ENCODE measurements at places on chromosomes 11 and 22.

GRCh38 chr22:20741008-20741633 is 32.8 kb upstream of the SERPIND1 start:
- DNase-seq: no peak

DNA sequence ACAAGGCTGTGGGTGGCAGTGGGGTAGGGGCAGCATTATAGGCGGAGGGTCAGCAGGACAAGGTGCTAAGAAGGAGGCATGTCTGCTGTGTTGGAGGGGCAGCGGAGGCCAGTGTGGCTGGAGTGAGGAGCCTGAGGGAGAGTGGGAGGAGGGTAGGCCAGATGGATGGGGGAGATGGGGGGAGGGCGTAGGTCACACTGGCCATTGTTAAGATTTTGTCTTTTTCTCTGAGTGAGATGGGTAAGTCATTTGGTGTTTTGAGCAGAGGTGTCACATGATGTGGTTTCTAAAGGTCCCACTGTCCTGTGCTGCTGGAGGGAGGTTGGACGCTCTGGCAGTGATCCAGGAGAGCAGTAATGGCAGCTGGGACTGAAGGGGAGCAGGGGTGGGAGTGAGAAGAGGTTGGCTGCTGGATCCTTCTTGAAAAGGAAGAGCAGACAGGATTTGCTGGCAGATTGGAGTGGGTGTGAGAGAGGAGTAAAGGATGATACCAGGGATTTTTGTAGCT is 9.8 kb downstream of the PPP6R3 start:
- no peak for DNase-seq

DNA sequence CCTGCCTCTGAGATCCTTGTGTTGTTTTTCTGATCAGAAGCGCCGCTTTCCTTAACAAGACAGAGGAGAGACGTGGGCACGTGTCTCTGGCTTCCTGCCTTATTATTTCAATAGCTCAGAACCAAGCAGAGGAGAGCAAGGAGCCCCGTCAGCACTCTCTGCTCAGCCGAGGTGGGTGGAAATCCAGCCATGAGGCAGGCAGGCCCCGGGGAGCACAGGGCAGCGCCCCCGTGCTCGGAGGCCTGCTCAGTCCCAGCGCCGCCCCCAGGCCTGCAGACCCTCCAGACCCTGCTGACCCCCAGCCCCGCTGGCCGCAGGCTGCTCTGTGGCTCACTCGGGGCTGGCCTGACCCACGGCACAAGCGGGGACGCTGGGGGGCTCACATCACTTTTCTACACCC is 162.8 kb downstream of the BRD1 start:
- DNase-seq: no peak

- DNase-seq: no peak
These were observed 9.0 kb upstream of the KCNQ1OT1 start for GRCh38 chr11:2708757-2709281.

DNA sequence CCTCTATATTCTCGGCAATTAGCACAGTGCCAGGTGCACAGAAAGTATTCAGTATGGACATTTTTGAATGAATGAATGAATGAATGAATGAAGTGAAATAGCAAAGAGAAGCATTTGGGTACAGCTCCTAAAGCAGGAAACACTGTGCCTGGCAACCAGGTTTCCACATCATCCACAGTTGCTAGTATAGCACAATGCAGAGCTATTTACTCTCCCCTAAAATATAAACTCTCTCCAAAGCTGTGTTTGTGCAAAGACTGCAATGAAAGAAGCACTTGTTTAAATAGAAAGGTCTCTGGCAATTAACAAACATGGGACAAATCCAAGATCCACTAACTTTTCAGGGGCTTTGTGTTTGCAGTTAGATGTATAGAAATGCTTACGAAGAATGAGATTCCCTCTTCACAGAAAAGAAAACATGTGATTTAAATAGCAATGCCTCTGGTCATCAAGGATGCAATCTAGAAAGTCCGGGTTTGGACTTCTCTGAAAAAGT is 103.0 kb upstream of the OPCML start:
- no peak for DNase-seq

DNA sequence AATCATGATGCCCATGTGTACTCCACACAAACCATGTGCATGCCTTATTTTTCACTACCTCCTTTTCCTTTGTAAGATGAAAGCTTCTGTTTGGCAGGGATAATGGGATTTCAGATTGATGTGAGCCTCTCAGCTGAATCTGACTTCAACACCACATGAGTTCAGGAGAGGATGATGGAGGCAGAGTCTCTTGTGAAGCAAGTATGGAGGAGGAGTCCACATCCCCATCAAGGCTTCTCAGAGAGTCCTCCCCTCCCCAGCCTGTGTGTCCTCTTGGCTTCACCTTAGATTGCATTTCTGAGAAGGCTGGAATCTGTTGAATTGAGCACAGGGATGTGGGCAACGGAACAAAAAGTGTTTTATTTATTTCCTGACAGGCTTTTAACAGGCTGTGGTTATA is 370.4 kb downstream of the FAT3 start:
- no peak for DNase-seq

GRCh38 chr11:111001081-111001430 is 244.5 kb upstream of the POU2AF2 start:
- DNase-seq: no peak

DNA sequence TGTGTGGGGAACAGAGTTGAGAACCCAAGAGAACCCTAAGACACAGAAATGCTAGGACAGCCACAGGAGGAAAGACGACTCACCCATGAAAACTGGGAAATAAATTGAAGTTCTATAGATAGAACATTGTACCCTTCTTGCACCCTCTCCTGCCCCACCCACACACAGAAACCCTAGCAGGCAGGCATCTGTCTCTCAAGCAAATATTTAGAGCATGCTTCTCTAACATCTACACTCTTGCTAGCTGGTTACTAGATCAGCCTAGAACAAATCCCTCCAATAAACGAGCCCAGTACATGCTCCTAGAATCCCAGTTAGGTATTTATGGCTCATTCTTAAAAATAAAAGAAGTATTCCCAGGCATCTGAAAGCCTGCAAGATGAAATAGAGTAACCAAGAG is 32.1 kb upstream of the CLPB start:
- no peak for DNase-seq

DNA sequence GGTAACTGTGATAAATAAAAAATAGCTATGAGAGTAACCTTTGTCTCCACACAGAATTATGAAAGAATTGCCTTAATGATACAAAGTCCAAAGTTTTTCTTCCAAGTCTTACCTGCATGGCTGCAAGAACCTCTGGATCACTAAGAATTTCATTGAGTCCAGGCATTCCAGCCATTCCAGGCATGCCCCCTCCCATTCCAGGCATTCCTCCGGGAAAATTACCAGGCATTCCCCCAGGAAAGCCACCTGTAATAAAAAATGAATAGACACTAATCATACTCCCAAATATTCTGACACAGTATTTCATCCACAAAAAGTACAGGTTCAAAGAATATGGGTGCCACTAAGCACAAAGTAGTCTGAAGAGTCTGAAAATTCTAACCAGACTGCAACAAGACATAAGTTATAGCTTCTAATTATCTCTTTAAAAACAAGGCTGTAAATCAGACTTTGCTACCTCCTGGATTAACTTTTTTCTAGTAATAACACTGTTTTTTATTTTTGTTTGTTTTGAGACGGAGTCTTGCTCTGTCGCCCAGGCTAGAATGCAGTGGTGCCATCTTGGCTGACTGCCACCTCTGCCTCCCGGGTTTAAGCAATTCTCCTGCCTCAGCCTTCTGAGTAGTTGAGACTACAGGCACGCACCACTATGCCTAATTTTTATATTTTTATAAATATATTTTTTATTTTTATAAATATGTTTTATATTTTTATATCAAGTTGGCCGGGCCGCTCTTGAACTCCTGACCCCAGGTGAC is 8.0 kb upstream of the SLC25A17 start:
- no peak for DNase-seq

DNA sequence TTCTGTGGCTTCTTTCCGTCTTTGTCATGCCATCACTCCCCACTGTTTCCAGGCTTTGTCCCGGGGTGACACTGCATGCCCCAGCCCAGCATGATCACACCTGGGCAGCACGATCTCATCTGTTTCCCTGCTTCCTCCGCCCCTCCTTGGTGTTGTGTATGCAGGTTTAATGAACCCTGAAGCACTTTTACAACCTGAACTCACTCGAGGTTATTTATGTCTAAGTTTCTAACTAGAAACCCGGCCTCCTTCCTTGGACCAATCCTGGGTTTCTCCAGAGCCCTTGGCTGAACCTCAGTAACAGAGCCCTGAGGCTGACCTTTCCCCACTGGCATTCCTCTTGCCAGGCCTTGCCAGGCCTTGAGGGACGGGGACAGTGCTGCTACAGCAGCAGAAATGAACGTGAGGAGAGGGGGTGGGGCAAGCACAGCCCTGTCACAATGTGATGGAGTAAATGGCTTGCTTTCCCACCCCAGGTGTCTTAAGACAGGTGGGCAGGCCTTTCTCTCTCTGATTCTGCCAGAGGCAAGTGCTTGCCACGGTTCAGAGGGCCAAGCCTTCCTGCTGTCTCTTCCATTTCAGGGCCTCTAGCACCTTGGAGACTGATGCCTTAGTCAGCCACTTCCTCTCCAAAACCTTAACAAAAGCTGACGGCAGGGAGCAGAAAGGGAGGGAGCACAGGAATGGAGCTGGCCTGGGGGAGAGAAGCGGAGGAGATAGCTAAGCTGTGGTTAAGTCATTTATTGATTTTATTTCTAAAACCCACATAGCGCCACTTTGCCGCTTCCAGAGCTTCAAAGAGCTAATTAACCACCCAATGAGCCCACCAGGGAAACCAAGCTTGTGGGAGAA is 3.1 kb upstream of the PYGM start:
- no peak for DNase-seq

DNA sequence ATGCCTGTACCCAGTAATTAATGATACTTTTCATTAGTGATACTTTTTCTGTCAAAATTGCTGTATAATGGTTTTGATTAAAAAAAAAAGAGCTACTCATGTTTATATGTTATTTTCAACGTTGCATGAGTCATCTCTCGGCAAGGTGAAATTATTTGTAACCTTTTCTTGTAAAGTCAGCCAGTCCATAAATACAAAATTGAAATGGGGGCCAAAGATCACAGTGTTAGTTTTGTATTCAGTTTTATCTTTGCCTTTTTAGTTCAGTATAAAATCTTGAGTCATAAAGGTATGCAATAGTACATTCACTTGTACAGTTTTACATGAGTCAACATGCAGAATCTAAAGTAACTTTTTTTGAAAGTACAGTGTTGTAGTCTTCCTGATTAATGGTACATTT is 4.3 kb downstream of the ARHGEF12 start:
- no peak for DNase-seq

DNA sequence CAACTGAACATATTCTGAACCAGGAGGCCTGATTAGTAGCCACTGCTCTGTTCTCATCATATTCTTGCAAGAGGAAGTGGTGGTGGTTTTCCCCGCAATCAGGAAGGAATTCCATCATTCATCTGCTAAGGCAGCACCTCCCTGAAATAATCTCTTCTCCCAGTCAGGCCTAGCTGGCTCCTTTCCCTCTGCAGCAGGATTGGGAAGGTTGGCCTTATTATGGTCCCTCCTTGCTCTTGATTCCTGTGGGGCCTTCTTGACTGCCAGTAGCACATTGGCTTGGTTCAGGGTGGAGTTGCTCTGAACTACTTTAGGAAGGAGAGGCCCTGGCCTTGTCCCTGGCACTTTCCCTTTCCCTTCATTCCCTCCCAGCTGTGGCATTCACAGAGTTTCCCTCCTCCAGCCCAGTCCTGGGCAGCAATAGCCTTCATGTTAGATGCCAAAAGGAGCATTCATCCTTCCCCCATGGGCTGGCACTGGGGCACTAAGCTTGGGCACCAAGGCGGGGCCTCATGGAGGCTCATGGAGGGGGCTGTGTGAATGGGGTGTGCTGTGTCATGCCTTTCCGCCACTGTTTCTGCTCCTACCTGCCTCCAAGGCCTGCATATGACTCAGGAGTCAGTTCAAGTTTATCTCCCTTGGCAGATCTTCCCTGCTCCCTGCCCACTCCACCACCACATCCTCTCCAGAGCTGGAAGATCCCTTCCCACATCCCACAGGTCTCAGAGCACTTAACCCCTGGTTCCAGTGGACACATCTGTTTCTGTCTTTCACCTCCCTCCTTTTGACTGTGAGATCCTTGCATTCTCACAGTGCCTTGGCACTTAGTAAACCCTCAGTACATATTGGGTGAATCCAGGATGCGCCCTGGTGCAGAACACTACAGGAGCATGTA is 27.6 kb upstream of the CD44 start:
- DNase-seq: no peak

- no peak for DNase-seq
These were observed 74.9 kb upstream of the RAG2 start for GRCh38 chr11:36672815-36673450.

DNA sequence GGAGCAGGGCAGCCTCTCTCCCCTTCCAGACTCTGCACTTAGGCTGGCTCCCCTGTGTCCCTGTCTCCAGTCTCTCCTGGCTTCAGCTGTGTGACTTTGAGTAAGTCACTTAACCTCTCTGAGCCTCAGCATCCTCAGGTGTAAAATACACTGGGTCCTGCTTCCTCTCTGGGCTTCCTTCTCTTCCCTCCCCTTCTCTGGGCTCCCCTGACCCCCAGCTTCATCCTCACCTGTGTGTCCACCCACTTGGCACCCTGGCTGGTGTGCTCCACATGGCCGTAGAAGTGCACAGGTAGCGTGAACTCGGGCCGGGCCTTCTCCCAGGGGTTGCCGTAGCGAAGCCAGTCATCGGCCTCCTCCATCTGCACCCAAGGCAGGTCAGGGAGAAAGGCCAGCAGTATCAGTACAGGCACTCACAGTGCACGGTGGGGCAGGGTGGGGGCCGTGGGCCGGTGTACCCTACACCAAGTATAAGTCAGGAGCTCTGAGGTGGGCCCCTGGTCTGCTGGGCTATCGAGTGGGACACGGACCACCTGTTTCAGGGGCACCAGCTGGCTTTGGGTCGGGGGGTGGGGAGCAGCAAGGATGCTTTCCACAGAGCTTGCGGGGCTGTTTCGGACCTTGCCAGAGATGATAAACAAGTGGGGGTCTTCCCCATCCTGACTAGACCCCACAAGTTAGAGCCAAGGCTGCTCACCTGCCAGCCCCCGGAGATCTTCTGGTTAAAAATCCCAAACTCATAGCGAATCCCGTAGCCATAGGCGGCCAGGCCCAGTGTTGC is 2.0 kb downstream of the PYGM start:
- no peak for DNase-seq

DNA sequence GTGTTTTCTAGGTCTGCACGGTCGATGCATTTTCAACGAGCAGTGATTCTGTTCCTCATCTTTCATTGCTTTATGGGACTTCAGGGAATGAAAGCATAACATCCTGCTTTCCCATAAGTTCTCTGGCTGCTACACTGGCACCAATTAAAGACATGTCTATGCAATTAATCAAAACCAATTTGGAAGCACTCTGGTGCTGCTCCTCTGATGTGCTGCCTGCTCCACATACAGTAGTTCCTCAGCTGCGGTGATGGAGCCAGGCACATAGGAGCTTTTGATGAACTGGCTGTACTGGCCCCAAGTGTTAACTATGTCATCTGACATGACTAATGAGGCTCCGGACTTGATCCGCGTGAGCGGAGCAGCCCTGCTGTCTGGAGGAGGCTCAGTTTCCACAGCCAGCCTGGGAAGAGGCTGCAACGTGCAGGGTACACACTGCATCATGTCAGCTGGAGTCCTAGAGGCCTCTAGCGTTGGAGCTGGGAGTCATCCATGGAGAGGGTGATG is 29.8 kb downstream of the GVQW3 start:
- DNase-seq: no peak

All from activated T-cell treated with anti-CD3 and anti-CD28 coated beads for 1 hour (primary cell).